NCI-H1694 treated with DMSO at 0.1 percent for 48 hours (cell line): ENCODE measurements at places on chromosomes 13 and 19.
A peak's percentile ranks its signal among the peaks of the same experiment; 100 is the strongest.

DNA sequence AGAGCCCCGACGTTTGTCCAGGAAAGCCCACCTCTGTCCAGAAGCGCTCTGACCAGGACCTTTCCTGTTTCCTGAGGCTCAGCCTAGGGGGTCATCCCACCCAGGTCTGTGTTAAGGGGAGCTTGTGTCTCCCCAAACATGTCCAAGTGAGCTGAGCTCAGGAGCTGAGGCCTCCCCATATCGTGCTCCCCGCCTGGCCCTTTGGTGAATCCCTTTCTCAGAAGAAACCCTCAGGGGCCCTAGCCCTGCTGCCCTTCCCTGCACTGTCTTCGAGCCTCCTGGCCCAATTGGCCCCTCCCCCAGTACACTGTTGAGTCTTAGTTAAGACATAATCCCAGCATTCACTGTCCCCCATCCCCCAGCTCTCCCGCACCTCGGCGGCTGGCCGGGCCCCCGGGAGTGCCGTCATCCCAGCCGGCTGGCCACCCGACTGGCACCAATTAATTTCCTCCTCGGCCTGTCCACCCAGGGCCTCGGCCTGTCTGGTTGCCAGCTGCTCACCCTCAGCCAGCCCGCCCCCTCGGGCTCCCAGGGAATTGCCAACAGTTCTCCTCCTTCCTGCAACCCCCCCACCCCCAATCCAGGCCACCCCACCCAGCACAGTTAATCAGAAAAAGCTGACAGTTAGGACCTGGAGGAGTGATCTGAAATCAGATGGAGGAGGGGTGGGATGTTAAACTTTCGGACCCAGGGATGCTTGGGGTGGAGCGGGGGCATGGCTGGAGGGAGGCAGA, 13.6 kb downstream of the IER2 start:
- DNase-seq = no peak

GRCh38 chr19:10471909-10472308, 31.2 kb downstream of the KEAP1 start:
- peak; percentile 19 for DNase-seq

DNA sequence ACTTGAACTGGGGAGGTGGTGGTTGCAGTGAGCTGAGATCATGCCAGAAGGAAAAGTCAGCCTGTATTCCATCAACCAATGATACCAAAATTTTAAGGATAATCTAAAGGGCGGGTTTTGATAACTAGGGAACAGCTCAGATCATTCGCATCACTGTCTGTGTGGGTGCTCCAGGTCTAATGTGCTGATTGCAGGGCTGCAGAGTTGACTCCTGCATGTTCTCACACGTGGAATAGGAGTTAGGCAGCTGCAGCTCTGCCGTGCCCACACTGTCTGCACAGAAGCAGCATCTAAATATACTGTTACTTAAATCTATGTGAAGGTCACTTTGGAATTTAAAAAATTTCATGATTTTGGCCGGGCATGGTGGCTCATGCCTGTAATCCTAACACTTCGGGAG, 4.3 kb upstream of the PARP4 start:
- DNase-seq = no peak

GRCh38 chr19:2060884-2061494, 9.9 kb upstream of the MKNK2 start:
- no peak for DNase-seq

DNA sequence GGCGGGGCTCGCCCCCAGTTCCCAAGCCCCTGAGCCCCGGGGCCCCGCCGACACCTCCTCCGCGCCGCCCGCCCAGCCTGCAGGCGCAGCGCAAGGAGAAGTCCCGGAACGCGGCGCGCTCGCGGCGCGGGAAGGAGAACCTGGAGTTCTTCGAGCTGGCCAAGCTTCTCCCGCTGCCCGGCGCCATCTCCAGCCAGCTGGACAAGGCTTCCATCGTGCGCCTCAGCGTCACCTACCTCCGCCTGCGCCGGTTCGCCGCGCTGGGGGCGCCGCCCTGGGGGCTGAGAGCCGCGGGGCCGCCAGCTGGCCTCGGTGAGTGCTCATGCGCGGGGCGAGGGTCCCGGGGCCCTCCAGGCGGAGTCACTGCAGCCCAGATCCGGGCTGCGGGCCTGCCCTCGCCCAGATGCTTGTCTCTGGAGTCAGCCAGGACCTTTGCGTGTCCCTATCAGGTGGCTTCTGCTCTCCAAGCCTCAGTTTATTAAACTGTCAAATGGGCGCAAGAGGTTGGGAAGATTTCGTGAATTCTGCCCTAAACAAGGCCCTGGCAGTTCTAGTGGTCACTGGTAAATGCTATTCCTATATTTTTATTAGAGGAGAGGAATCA, 2.0 kb downstream of the NPAS1 start:
- DNase-seq = no peak

GRCh38 chr13:59354665-59355369, 808.9 kb downstream of the DIAPH3 start:
- no peak for DNase-seq

- no peak for DNase-seq
Measured at GRCh38 chr13:103694471-103694870, 628.3 kb upstream of the SLC10A2 start.

- no peak for DNase-seq
Measured at GRCh38 chr19:2261438-2262172, 5.4 kb upstream of the JSRP1 start.

- no peak for DNase-seq
Measured at GRCh38 chr13:66069570-66069969, 1160.6 kb downstream of the PCDH9 start.

- no peak for DNase-seq
Measured at GRCh38 chr13:28318496-28318895, 176.4 kb downstream of the FLT1 start.

- no peak for DNase-seq
Measured at GRCh38 chr13:92972751-92973150, 253.9 kb upstream of the GPC6 start.

GRCh38 chr13:69213396-69213795, 894.2 kb upstream of the ATXN8OS start:
- no peak for DNase-seq

GRCh38 chr19:1153891-1154730, 20.0 kb downstream of the SBNO2 start:
- no peak for DNase-seq
